Kidney (tissue), 22 donors: ENCODE measurements at places on chromosomes 1 and 21. TPM values are rescaled to one million over a fixed set of nuclear protein-coding genes. Genes with fewer than 3 reads are reported as not detected.
A peak's percentile ranks its signal among the peaks of the same experiment; 100 is the strongest.

Gene CA14
- 0.35 TPM for total RNA-seq

GRCh38 chr1:2163205-2163604 is 31.4 kb downstream of the FAAP20 start:
- DNase-seq: no peak

- DNase-seq: no peak
Measured at GRCh38 chr1:57424231-57425027, 569 bp upstream of the DAB1 start.

GRCh38 chr1:42931911-42932422 is 26.7 kb downstream of the SLC2A1 start:
- peak; percentile 38 for DNase-seq

Gene TCEANC2
- total RNA-seq: 5.1 TPM

DNA sequence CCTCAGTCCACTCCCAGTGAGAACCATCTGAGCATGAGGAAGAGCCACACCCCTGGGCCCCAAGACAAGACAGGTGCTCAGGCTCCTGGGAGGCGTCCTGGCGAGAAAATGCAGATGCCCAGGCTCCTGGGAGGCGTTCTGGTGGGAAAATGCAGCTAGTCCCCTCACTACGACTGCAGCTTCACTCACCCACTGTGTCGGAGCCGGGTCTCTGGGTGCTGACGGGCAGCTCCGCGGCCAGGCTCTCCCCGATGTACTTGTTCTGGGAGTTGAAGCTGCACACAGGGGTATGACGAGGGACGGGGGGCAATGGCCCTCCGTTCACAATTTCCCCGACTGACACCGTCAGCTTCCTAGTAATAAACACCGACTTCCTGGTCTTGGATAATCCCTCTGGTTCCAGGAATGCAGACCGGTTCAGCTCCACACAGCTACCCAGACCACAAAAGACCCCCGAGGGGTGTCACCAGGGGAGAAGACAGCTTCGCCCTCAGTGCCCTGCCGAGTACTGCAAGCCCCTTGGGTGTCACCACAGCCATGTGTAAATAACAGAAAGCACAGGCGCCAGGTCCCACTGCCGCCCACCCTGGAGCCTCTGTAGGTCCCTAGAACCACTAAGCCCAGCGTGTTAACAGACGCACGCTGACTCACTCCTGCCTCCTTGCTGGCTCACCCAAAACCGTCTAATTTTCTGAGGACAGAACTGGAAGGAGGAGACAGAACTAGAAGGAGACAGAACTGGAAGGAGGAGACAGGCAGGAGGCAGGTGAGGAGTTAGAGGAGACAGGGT is 19.5 kb downstream of the MCM3AP start:
- DNase-seq: no peak

GRCh38 chr1:210796421-210796820 is 337.5 kb downstream of the KCNH1 start:
- DNase-seq: no peak

GRCh38 chr1:231240531-231240882 is 505 bp upstream of the GNPAT start:
- DNase-seq: no peak

Gene IFI44L
- total RNA-seq: 20.6 TPM

Gene NPHP4
- total RNA-seq: 16.1 TPM

DNA sequence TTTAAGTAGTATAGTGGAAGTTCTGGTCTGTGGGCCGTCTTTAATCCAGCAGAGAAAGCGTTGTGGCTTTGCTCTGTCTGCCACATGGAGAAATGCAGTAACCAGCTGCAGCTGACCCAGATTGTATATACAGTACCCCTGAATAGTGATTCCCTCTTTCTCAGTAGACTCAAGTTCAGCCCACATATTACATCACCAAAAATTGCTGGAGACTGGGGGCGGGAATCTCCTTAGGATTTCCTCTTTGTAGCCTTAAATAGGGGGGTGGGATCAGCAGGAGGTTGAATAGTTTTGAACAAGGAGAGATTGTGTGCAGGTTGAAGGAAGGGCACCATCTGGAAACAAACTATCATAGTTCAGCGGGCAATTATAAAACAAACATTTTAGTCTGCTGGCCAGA is at the start of gene ANGPTL1:
Gene ANGPTL1, minus strand, starts transcription at position 134 of the 400 bp plus-strand sequence. CDS start 5,301 bp downstream, outside the sequence.
- no peak for DNase-seq

Gene BRINP3
- 1.8 TPM for total RNA-seq

Gene FMO5
- total RNA-seq: 9.5 TPM

DNA sequence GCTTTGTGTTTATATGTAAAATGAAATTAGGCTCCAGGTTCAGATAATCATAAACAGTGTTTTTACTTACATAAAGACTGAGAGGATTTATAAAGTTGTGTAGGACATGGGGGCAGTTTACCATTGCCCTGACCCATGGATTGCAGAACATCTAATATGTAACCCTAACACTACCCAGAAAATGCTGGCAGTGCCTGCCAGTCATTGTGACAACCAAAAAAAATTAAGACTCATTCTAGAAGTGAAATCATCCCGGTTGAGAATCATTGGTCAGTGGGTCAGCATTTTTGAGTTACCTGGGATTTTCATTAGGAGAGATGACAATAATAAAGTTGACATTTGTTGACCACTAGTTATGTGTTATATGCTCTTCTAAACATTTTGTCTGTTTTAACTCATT is 31.2 kb upstream of the THEM4 start:
- DNase-seq: no peak

Gene C1orf94
- total RNA-seq: not detected

GRCh38 chr1:155134880-155135414 is 705 bp upstream of the SLC50A1 start:
- peak; percentile 90 for DNase-seq

DNA sequence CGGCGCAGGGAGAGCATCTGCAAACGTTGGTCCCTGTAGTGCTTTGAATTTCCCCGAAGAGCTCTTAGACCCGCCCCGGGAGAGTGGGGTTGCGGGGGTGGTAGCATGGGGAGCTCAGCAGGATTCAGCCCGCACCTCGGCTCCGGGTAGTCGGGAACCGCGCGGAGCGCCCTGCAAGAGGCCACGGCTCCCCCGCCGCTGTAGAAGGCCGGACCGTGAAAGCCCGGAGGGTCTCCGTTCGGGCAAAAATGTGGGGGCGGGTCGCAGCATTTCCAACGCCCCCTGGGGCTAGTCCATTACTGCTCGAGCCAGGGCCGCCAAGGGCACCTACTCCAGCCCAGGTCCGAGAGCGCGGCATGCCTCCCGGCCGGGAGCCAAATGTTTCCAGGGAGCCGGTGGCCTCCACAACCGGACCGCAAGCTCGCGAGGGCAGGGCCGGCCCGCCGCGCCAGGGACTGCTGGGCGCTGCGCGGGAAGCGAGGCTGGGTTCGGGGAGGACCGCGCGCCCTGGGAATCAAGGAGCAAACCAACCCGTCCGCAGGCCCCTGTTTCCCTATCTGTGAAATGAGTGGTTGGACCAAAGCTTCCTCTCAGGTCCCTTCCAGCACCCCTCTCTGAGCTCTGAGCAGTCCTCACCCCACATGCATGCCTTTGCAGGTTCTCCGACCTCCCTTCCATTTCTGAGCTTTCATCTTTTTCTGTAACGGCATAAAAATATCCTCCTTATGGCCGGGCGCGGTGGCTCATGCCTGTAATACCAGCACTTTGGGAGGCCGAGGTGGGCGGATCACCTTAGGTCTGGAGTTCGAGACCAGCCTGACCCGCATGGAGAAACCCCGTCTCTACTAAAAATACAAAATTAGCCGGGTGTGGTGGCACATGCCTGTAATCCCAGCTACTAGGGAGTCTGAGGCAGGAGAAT is 775 bp upstream of the TMEM63A start:
- DNase-seq: peak; percentile 77

DNA sequence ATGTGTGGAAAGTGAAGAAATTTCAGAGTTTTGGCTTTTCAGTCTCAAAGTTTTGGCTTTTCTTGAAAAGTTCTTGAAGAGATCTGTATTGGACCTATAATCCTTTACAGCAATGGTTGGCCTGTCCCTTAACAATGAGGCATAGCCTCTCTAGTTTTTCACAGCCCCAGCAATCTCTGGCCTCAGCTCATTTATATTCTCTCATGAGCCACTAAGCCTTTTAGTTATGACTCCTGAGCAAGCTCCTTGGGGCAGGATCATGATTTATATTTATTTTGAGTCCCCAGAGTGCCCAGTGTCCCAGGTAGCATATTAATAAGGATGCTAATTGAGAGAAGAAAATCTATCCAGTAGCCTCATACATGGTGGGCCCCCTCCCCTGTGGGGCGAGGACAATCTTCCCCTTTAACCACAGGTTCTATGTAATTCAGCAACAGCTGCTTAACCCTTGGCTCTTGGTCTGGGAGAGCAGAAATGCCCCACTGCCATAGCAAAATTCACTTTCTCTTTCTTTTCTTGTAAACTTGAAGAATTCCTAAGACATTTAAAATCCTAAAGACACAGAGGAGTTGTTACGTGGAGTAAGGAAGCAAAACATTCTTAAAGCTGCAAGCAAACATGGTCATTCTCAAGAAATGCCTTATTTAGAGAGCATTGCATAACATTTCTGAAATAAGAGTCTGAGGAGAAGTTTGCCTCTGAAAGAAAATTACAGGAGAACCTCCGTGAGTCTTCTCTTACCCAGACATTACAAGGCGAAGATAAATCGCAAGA is 6.3 kb downstream of the NGF start:
- no peak for DNase-seq

Gene KCNJ15
- total RNA-seq: 142 TPM

Gene TFF3
- 22.4 TPM for total RNA-seq

DNA sequence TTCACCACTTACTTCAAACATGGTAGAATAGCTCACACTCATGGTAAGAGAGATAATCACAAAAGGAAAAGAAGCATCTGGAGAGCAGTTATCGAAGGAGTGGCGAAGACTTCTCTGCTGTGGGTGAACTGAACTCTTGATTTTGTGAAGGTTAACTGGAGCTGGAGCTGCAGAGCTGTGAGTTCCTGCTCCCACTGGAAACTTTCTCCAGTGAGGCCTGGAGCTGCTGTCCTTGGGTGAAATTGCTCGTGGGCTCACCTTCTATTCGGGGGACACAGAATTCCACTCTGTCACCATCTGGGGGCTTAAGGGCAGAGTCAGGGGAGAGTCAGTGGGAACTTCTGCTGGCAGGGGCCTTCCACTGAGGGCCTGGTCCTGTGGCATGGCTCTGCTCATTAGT is 45.9 kb downstream of the MAB21L3 start:
- DNase-seq: no peak

DNA sequence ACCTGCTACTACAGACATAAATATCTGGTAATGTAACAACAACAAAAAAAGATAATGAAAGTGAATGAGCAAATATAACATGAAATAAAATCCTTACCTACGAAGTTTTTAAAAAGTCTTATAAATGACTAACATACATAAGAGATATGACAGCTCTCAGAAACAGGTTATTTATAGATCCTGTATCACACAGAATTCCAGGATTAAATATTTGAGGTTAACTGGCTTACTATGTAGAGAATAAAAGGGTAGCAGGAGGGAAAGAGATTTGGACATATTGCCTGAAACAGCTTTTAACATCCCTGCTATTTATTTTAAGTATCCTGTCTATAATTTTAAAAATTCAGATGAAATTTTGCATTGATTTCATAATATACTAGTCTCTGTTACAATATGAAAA is 16.3 kb downstream of the MYSM1 start:
- DNase-seq: no peak

DNA sequence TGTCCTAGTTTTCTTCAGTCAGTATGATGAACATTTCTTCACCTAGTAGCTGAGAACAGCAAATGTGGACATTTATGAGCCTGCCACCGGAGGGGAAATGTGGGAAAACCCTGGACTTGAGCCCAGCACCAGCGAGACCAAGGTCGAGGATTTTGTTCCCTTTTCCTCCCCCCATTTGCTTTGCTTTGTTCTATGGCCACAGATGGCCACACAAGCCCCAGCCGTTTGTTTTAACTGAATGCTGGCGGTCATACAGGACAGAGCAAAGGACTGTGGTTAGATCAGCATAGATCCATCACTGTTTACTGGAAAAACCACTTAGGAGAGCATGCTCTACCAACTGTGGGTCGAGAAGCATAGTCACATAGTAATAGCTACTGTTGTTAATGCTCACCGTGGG is 20.9 kb downstream of the SH2D2A start:
- no peak for DNase-seq

DNA sequence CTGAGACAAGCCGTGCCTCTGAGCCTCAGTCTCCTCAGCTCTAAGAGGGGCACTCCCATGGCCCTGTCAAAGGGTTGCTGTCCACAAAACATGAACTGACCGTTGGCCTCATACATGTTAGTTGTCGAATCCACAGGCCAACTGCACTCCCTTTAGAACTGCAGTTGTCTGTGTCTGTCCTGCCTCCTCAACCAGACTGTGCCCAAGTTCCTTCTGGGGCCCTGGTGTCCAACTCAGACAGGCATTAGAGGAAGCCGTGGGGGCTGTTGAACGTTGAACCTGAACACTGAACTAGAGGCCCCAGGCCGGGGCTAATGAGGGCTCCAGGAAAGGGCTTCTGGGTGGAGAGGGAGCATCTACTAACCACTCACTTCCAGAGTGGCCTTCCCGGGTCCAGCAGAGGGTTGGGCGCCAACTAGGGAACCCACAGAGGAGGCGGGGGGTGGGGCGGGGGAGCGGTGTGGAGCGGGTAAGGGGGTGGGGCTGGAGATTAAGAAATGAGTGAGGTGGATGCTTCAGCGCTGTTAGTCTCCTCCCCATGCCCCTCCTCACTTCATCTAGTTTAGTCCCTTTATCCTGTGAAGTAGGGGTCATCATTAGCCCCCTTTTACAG is at the start of gene RAB42:
Gene RAB42, plus strand, starts transcription at position 558 of the 613 bp plus-strand sequence. CDS start 247 bp downstream, outside the sequence.
- peak; percentile 33 for DNase-seq

Gene MIXL1
- 0.16 TPM for total RNA-seq
